SK-N-SH (cell line): ENCODE measurements at places on chromosomes 1 and 21.

GRCh38 chr1:90502696-90503095, 214.4 kb downstream of the BARHL2 start:
- DNase-seq, result no peak

DNA sequence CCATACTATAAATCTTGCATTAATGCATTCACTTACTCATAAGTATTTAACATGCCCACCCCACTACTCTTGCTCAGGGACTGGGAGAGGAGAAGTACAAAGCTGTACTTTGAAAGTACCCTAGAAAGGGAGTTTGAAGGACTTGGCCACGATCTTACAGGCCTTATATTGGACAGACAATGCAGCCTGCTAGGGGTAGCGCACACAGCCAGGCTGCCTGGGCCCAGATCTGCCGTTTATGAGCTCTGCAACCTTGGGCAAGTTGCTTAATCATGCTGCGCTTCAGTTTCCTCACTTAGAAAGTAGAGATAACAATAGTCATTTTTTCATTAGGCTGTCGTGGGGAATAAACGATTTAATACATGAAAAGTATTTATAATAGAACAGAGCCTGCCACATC, 110.1 kb downstream of the CDC7 start:
- no peak for DNase-seq

- DNase-seq, result no peak
These were observed 24.8 kb upstream of the TTC34 start for GRCh38 chr1:2826316-2826715.

- DNase-seq, result no peak
These were observed 67.9 kb upstream of the EFHD2 start for GRCh38 chr1:15341634-15342407.

DNA sequence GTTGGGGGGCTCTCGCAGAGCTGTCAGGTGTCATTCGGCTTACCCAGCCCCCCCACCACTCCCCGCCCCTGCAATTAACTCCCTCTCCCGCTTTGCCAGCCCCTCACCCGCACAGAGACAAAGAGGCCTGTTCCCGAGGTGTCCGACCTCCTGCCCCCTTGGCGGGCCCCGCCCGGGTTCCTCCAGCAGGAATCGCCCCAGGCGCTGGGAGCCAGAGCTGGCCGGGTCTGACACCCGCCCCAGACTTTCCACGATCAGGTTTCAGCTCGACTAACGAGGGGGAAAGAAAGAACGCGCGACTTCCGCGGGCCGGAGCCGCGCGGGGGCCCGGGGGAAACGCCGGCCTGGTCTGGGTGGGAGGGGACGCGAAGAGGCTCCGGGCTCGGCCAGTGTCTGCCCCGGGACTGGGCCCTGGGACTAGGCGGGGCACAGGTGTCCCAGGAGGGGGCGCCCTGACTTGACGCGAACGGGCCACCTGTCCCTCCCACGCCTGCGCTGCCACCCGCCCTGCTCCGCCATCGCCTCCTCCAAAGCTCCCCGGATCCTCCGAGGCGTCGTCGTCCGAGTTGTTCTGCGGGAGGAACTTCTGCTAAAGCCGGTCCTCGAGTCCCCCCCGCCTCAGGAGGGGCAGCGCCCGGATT, 36.4 kb upstream of the HHAT start:
- DNase-seq, result peak; percentile 80

DNA sequence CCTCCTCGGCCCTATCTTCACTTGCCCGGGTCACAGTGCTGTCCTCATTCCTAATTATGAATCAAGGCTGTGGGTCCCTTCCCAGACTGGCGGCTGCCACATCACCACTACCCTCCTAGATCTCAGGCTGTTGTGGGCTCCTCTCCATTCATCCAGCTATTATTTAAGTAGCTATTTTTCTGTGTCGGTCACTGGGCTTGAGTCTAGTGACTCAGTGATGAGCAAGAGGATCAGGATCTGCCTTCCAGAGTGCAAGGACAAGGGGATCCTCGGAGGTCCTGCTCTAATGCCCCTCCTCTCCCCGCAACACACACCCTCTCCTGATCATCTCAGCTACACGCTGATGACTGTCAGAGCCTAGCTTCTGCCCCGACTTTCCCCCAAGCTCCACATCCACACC, 34.1 kb downstream of the CDCP2 start:
- no peak for DNase-seq
